ENCODE measurements at places on chromosomes 1 and 21.

DNA sequence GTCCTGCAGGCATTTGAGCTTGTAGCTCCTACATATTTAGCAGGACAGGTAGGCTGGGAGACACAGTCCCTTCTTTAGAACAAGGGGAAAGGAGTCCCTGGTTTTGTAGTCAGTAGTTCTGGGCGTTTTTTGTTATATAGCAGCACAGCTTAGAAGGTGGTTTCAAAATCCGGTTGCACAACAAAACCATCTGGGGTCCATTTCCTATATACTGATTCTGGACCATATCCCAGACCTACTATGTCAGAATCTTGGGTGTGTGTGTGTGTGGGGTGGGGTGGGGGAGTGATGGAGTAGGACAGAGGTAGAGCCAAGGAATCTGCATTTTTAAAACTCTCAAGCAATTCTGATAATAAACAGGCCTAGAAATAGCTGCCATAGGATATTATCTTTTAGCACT, 21.6 kb downstream of the METTL13 start:
- no peak for DNase-seq

DNA sequence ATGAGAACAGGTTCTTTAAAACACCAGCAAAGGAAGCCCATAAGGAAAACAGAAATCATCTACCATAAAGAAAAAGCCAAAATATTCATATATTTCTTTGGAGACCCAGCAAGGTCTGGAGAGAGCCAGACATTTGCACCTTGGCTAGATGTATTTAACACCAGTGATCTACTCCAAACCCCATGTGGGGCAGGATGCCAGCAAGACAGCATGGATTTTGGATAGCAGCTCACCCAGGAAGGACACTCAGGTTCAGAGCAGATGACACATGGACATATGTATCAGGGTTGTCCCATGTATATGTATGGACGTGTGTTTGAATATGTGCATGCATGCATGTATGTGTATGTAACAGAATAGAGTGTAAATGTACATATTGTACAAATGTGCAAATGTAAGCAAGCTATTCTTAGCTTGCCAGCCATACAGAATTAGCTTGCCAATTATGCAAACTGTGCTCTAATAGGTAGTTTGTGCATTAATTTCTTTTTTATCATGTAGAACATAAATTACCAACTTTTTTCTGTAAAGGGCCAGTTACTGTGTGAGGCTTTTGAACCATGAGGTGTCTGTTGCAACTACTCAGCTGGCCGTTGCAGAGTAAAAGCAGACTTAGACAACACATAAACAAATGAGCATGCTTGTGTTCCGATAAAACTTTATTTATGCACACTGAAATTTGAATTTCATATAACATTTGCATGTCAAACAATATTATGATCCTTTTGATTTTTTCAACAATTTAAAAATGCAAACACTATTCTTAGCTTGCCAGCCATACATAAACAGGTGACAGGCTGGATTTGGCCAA, 73.5 kb upstream of the KAZN start:
- no peak for DNase-seq

GRCh38 chr1:48208652-48209051, 13.9 kb upstream of the SLC5A9 start:
- no peak for DNase-seq

DNA sequence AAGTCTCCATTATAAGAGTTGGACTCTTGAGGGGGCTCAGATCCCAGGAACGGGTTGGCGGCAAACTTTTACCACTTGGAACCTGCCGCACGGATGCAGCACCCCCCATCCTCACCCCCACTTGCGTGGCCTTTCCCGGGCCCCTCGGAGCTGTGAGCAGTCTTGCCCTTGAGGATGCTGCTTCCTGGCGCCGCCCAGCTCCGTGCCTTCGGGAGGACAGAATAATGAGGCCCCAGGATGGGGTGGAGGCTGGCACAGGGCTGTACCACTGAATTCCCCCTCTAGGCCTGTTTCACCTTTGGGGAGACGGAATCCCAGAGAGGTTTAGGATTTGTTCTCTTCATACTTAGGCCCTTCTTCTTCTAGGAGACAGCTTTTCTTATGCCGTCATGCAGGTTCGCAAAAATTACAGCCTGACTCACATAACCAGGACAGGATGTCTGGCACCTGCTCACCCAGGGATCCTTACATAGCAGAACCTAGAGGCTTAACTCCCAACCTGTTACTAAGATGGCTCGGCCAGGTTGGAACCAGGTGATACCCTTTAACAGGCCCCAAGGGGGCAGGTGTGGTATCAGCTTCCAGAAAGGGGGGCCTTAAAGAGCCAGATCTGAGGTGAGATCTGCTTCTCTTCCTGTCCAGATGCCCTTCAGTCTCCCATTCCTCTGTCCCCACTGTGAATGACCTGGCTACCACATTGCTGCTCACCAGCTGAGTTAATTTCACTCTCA, 1.5 kb downstream of the TRNP1 start:
- DNase-seq: no peak

DNA sequence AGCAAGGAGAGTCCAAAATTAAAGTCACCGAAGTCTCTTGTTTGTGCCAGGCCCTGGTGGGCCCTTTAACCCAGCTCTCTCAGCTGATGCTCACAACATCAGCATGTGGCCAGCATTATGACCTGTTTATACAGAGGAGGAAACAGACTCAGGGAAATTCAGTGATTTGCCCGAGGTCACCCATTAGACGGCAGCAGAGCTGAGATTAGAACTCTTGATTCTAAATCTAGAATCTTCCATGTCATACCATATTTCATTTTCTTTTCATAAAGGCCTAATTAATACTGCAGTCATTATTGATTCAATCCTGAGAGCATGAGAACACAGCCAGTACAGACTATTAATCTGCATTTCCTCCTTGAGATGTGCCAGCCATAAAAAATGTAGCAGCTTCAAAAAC, 63.7 kb downstream of the KCNN3 start:
- no peak for DNase-seq

DNA sequence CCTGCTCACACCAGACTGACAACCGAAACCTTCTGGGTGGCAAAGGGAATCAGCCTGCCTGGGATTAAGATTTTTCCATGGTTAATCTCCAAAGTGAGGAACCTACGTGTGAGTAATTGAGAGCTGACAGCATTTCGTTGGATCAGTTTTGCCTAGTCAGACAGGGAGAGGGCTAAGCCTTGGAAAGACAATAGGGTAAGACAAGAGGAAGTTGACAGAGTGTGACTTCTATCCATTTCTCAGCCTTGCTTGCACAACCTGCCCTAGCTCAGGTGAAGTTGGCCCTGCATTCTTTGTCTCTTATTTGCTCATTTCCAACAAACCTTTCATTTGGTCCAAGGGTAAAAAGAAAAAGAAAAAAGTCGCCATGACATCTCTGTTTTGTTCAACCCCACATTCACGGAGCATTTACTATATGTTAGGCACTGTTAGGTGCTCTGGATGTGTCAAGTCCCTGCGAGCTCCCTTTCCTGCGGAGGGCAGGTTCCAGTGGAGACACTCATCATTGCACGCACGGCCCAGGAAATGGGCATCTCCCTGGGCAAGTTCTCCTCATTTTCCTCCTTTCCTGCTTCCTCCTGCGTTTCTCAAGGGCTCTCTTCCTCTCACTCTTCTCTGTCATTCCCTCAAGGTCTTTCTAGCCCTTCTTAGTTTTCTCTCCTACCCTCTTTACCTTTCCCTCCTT, 23.3 kb downstream of the KIRREL1 start:
- DNase-seq: no peak

DNA sequence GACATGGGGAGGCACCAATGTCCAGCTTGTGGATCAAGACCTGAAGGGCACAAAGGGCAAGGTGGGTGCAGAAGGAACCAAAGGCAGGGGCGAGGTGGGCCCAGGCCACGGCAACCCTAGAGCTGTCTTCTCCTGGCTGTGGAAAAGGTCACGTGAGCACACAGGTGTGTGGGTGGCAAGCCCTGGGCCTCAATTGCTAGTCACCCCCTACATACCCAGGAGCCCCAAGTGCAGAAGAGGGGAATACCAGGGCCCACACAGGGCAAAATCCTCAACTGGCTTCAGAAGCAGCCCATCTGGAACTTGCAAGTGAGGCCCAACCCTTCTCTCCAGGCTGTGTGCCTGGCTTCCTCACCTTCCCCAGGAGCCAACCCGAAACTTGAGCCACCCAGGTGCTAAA, 25.6 kb downstream of the ZBTB17 start:
- no peak for DNase-seq
